Upper lobe of left lung (tissue), 6 donors: ENCODE measurements at places on chromosomes 7 and 10.

GRCh38 chr10:128630787-128631252 lies 504.6 kb upstream of the MKI67 start:
- no peak for DNase-seq

DNA sequence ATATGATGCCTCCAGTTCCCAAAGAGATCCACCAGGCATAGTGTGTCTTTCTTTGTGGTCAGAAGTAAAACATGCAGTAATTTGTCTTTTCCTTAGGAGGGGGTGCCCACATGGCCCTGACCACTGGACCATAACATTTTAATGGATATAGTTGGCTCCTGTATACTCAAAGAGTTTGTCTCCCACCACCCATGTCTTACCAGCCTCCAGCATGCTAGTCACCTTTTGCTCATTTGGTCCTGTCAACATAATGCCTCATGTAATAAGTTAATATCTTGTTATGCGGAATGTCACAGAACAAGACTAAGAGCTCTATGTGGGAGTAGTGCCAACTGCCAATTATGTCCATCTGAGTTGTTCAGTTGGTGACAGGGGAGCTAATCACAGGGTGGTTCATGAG lies 83.4 kb upstream of the IFRD1 start:
- no peak for DNase-seq

DNA sequence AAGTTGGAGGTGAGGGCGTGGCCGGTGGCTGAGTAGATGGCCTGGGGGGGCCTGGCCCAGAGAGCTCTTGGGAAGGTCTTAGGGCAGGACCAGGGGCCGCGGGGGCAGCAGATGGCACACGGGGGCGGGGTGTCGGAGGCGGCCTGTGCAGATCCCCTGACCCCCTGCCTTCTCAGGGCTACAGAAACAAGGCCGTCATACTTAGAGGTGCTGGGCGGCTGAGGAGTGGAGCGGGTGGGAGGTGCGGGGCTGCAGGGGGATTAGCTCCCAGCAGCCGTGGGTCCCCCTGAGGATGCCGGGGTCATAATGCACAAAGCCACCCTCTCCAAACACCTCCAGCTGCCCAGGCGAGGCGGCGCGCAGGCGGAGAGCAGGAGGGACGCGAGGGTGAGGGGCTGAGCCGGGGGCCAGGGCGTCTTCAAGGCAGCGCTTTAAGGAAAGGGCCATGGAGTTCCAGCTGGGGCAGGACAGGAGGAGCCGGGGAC lies 40.4 kb upstream of the ZNF32 start:
- no peak for DNase-seq

DNA sequence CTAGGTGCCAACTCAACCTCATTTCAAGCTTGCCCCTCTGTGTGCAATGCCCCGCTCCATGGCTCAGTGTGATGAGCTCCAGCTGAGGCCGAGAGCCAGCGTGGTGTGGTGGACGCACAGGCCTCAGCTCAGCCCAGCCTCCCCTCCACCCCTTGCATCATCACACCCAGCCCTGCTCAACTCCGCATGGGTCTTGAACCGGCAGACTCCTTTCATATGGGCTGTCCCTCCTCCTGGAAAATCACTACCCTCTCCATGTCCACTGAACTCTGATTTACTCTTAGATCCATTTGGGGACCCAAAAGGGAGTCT lies 16.6 kb upstream of the SLC18A3 start:
- DNase-seq: no peak

GRCh38 chr10:117249493-117250093 lies 8.7 kb downstream of the SLC18A2 start:
- no peak for DNase-seq

- DNase-seq: peak; percentile 80
These were observed 930.6 kb upstream of the ZNF722 start for GRCh38 chr7:63067897-63068585.

DNA sequence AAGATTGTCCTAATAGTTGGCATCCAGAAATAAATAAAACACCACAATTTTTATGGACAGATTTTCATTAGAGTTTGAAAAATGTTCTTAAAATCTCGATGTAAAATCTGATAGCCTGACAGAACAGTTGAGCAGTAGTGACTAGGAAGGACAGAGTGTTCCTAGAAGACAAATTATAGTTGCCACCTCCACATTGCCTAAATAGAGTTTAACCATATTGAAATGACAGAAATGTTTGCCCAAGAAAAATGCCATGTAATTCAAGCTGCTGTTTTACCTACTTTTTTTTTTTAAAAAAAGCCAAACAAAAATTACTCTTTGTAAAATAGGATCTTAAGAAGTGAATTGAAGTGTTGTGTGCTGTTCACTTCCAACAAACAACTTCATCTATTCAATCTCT lies 8.9 kb upstream of the HERC4 start:
- DNase-seq: no peak

- DNase-seq: no peak
These were observed 240.0 kb downstream of the SKAP2 start for GRCh38 chr7:26624431-26624830.
